ENCODE measurements at places on chromosomes 13 and 19. TPM values are rescaled to one million over a fixed set of nuclear protein-coding genes. Genes with fewer than 3 reads are reported as not detected.

The NLRP4 gene
- not detected for total RNA-seq

The URAD gene
- total RNA-seq, result not detected

The GPR12 gene
- not detected for total RNA-seq

The KLK15 gene
- total RNA-seq, result not detected

The SIGLEC14 gene
- not detected for total RNA-seq
